ENCODE measurements at places on chromosomes 2 and 18. TPM values are rescaled to one million over a fixed set of nuclear protein-coding genes. Genes with fewer than 3 reads are reported as not detected.

The NPAS2 gene
- 103 TPM for total RNA-seq

The FNDC4 gene
- 4.3 TPM for total RNA-seq

The CRYBA2 gene
- total RNA-seq, result not detected

The KYNU gene
- total RNA-seq, result 304 TPM

The SEMA4F gene
- 13.7 TPM for total RNA-seq

The FZD7 gene
- total RNA-seq, result 7.0 TPM
